ENCODE measurements at places on chromosomes 1 and 21.

DNA sequence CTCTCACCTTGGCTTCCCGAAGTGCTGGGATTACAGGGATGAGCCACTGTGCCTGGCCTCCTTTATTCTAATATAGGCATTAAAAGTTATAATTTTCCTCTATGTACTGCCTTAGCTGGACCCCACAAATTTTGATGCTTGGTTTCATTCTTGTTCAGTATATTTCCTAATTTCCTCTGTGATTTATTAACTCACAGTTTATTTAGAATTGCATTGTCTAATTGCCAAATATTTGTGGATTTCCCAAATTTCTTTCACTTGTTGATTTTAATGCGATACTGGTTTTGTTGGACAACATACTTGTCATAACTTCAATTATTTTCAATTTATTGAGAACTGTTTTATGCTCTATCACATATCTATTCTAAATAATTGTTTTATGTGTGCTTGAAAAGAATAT is 366.0 kb downstream of the OMA1 start:
- DNase-seq = no peak
- no peak overlapping the region for H3K27ac ChIP-seq
- no peaks in the 10 kb centered on the region for H3K36me3 ChIP-seq
- H3K4me3 ChIP-seq = no peak overlapping the region
- no peaks in the 10 kb centered on the region for H3K4me1 ChIP-seq

DNA sequence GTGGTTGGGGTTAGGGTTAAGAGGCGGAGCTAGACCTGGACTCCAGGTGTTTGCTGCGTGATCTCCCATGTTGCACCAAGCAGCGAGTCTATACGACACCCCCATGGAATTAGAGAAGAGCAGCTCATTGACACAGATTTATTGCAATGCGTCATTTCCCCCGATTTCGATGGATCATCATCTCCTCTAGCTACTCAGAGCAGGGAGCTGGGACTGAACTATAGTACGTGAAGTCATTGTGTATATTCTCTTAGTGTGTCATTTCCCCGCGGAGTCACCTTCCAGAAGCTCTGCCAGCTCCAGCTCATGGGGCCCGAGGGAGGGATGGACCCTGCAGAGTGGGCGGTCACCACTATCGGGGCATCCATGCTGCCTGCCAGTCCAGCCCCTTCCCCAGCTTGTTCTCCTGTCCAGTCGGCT is 7.5 kb upstream of the C2CD2 start:
- peak overlapping the region; percentile 5 for H3K27ac ChIP-seq
- H3K4me3 ChIP-seq = no peak overlapping the region
- no peaks in the 10 kb centered on the region for H3K36me3 ChIP-seq
- peaks cover 33% of the 10 kb centered on the region for H3K4me1 ChIP-seq
- no peak for DNase-seq

- no peak overlapping the region for H3K27ac ChIP-seq
- no peaks in the 10 kb centered on the region for H3K4me1 ChIP-seq
- DNase-seq = no peak
- no peaks in the 10 kb centered on the region for H3K36me3 ChIP-seq
Observed at GRCh38 chr21:35855484-35855883, 204.8 kb downstream of the SETD4 start.

GRCh38 chr1:78437396-78437795 is 53.4 kb upstream of the PTGFR start:
- no peak overlapping the region for H3K4me3 ChIP-seq
- DNase-seq = no peak
- H3K27ac ChIP-seq = no peak overlapping the region
- H3K36me3 ChIP-seq = no peaks in the 10 kb centered on the region
- no peaks in the 10 kb centered on the region for H3K4me1 ChIP-seq

GRCh38 chr1:3003941-3004270 is 17.4 kb upstream of the ACTRT2 start:
- H3K27ac ChIP-seq = no peak overlapping the region
- no peaks in the 10 kb centered on the region for H3K4me1 ChIP-seq
- H3K4me3 ChIP-seq = no peak overlapping the region
- H3K27me3 ChIP-seq = no peaks in the 10 kb centered on the region

GRCh38 chr1:6831366-6831765 is 46.1 kb downstream of the CAMTA1 start:
- peaks cover 18% of the 10 kb centered on the region for H3K36me3 ChIP-seq
- no peak overlapping the region for H3K4me3 ChIP-seq
- no peaks in the 10 kb centered on the region for H3K27me3 ChIP-seq
- no peak for DNase-seq

DNA sequence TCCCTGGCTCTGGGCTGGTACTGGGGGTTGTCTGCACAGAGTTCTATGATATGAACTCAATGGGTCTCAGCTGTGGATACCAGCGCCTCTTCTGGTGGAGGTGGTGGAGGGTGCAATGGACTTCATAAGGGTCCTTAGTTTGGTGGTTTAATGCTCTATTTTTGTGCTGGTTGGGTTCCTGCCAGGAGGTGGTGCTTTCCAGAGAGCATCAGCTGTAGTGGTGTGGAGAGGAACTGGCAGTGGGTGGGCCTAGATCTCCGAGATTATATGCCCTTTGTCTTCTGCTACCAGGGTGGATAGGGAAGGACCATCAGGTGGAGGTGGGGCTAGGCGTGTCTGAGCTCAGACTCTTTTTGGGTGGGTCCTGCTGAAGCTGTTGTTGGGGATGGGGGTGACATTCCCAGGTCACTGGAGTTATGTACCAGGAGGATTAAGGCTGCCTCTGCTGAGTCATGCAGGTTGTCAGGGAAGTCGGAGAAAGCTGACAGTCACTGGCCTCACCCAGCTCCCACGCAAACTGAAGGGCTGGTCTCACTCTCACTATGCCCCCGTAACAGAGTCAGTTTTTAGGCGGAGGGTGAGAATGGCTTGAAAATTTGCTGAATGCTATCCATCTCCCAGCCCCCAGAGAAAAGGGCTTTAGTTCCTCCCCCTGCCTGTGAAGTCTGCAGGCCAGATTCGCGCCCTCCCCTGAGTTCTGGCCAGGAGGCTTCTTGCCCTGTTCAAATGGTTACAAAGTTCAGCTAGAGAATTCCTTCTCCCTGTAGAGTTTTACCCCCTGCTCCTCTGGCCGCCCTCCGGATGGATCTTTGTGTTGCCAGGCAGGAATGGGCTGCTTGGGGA is 902.9 kb downstream of the LTN1 start:
- no peaks in the 10 kb centered on the region for H3K27me3 ChIP-seq
- H3K27ac ChIP-seq = peak overlapping the region; percentile 46
- no peak for DNase-seq

DNA sequence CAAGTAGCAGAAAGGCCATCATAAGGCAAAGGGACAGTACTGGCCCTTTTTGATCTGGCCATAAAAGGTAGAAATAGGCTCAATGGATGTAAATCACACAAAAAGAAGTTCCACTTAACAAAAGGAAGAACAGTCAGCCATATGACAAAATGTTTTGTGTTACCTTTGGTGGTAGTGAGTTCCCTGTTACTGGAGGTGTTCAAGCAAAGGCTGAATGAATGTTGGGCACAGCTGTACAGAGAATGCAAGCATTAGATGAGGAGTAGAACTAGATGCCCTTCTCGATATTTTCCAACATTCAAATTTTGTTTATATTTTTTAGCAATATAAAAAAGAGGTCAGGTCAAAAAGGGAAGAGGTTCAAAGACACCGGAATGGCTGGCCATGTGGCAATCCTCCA is 20.0 kb downstream of the OLFML3 start:
- no peak for DNase-seq
- H3K4me1 ChIP-seq = peaks cover 20% of the 10 kb centered on the region
- peaks cover 2% of the 10 kb centered on the region for H3K36me3 ChIP-seq
- H3K4me3 ChIP-seq = no peak overlapping the region
- no peak overlapping the region for H3K27ac ChIP-seq

- no peak overlapping the region for H3K27ac ChIP-seq
- peak overlapping the region; percentile 23 for H3K4me3 ChIP-seq
- H3K36me3 ChIP-seq = peaks cover 7% of the 10 kb centered on the region
- DNase-seq = no peak
- H3K4me1 ChIP-seq = peaks cover 20% of the 10 kb centered on the region
Observed at GRCh38 chr1:248828845-248829244, 3.1 kb upstream of the SH3BP5L start.

DNA sequence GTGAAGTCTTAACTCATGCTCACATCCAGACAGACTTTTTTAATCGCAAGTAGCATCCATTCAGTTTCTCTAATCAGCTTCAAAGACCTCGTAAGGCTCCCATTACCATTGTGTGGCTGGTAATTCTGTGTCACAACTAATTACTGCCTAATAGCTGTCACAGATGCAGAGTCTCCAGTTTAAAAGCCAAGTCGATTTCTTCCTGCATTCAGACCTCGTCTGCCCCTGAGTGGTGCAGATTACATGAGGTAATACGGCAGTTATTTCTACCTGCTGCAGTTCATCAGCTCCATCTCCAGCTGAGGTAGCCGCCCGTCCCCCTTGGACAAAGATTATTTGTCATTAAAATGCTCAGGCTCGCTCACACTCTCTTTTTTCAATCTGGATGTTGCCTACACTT is 34.4 kb upstream of the OLIG2 start:
- H3K27me3 ChIP-seq = peaks cover 54% of the 10 kb centered on the region
- no peaks in the 10 kb centered on the region for H3K36me3 ChIP-seq
- DNase-seq = no peak
- H3K27ac ChIP-seq = no peak overlapping the region
- no peaks in the 10 kb centered on the region for H3K4me1 ChIP-seq
- no peak overlapping the region for H3K4me3 ChIP-seq

GRCh38 chr1:26496861-26497260 is 24.6 kb downstream of the HMGN2 start:
- no peaks in the 10 kb centered on the region for H3K27me3 ChIP-seq
- no peak for DNase-seq
- no peaks in the 10 kb centered on the region for H3K36me3 ChIP-seq
- peaks cover 3% of the 10 kb centered on the region for H3K4me1 ChIP-seq
- H3K4me3 ChIP-seq = peak overlapping the region; percentile 54

- H3K36me3 ChIP-seq = no peaks in the 10 kb centered on the region
- no peak overlapping the region for H3K27ac ChIP-seq
- H3K4me1 ChIP-seq = no peaks in the 10 kb centered on the region
- DNase-seq = peak; percentile 86
Observed at GRCh38 chr21:43975469-43976098, 36.5 kb upstream of the TRAPPC10 start.

DNA sequence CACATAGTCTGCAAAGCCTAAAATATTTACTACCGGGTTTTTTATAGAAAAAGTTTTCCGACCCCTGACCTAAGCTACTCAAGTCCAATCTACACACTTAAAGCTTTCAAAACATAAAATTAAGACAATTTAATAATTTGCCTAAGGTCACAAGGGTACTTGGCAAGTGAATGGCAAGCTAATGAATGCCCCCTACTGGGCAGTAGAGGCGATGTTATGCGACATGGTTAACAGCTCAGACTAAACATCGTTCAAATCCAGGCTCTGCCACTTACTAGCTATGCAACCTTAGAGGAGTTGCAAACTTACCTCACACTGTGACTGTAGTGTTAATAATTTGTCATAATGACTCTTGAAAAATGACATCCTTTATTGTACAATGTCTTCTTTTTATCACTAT is 317.2 kb upstream of the NFIA start:
- H3K27ac ChIP-seq = no peak overlapping the region
- no peaks in the 10 kb centered on the region for H3K36me3 ChIP-seq
- no peaks in the 10 kb centered on the region for H3K4me1 ChIP-seq
- DNase-seq = no peak
- no peak overlapping the region for H3K4me3 ChIP-seq
- H3K27me3 ChIP-seq = peaks cover 6% of the 10 kb centered on the region

- H3K4me3 ChIP-seq = no peak overlapping the region
- peaks cover 5% of the 10 kb centered on the region for H3K36me3 ChIP-seq
- no peak for DNase-seq
- H3K27ac ChIP-seq = no peak overlapping the region
- H3K4me1 ChIP-seq = peaks cover 17% of the 10 kb centered on the region
- no peaks in the 10 kb centered on the region for H3K27me3 ChIP-seq
Observed at GRCh38 chr1:207851696-207852095, 59.2 kb downstream of the CD34 start.

DNA sequence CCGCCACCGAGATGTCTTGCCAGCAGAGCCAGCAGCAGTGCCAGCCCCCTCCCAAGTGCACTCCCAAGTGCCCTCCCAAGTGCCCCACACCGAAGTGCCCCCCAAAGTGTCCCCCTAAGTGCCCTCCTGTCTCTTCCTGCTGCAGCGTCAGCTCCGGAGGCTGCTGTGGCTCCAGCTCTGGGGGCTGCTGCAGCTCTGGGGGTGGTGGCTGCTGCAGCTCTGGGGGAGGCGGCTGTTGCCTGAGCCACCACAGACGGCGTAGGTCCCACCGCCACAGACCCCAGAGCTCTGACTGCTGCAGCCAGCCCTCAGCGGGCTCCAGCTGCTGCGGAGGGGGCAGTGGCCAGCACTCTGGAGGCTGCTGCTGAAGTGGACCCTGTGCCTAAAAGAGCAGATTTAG is 1.4 kb downstream of the LCE1F start:
- H3K36me3 ChIP-seq = no peaks in the 10 kb centered on the region
- DNase-seq = no peak
- H3K4me3 ChIP-seq = no peak overlapping the region

GRCh38 chr21:40733024-40733397 is 113.9 kb downstream of the DSCAM start:
- no peak for DNase-seq
- no peaks in the 10 kb centered on the region for H3K36me3 ChIP-seq
- H3K4me3 ChIP-seq = no peak overlapping the region

GRCh38 chr1:218742467-218743262 is 397.5 kb downstream of the TGFB2 start:
- no peak overlapping the region for H3K4me3 ChIP-seq
- no peaks in the 10 kb centered on the region for H3K27me3 ChIP-seq
- H3K4me1 ChIP-seq = no peaks in the 10 kb centered on the region
- H3K27ac ChIP-seq = no peak overlapping the region
- DNase-seq = no peak

DNA sequence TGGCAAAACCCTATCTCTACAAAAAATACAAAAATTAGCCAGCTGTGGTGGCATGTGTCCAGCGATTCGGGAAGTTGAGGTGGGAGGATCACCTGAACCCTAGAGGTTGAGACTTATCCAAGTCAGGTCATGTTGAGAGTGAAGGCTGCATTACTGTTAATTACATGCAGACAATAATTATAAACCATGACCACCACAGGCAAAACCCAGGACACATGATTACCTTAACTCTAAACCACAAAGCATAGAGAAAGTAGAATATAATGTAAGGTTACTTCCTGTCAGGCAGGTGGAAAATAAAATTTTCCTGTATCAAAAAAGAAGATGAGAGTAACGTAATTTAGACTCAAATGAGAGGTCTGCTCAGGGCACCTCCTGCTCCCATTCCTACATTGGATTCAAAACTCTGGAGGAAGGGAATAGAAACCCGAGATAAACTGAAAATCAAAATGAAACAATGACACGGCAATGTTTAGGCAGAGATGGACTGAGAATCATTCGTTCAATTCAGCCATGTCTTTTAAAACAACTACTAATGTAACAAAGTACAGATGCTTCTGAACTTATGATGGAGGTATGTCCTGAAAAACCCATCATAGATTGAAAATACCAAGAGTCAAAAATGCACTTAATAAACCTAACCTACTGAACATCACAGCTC is 33.6 kb downstream of the RGS8 start:
- H3K36me3 ChIP-seq = no peaks in the 10 kb centered on the region
- H3K27ac ChIP-seq = no peak overlapping the region
- H3K4me3 ChIP-seq = no peak overlapping the region
- H3K4me1 ChIP-seq = peaks cover 3% of the 10 kb centered on the region

Measured in type B pancreatic cell (in vitro differentiated cells).